Osteocyte (in vitro differentiated cells): ENCODE measurements at places on chromosomes 4 and X.
A peak's percentile ranks its signal among the peaks of the same experiment; 100 is the strongest.

DNA sequence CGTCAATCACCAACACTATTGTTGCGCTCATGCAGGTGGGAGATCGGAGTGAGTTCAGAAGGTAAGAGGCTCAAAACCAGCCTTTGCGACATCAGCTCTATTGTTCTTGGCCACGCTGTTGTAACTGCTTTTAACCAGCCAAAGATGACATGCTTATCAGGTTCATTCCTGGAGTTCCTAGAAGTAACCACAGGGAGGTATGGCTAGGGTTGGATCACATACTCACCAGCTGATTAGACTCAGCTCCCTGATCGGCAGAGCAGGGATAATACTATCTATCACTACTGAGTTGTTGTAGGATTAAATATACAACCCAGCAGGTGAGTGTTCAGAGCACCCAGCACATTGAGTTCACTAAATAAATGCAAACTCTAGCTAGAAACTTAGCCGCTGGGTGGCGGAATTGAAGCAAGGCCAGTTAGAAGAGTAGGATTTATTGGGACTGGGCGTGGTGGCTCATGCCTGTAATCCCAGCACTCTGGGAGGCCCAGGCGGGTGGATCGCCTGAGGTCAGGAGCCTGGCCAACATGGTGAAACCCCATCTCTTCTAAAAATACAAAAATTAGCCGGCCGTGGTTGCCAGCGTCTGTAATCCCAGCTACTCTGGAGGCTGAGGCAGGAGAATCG, 12.4 kb downstream of the SLC34A2 start:
- DNase-seq: no peak

DNA sequence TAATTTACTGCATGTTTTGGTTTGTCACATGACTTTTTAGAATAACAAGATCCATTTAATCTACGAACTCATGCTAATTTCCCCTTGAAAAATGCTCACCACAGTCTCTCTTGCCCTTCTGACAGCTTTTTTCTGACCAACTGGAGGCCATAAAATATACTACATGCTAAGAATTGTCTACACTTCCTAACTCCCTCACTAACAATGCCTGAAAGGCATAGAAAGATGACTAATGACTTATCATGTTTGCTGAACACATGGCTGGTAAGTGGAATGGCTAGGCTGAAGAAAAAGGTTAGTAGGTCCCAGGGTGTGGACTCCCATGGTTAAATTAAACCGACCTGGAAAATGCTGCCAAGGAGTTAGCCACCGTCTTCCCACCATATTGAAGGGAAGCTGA, 309.9 kb downstream of the SPOCK3 start:
- DNase-seq: no peak

GRCh38 chr4:128221586-128221985, 66.0 kb downstream of the PGRMC2 start:
- no peak for DNase-seq

DNA sequence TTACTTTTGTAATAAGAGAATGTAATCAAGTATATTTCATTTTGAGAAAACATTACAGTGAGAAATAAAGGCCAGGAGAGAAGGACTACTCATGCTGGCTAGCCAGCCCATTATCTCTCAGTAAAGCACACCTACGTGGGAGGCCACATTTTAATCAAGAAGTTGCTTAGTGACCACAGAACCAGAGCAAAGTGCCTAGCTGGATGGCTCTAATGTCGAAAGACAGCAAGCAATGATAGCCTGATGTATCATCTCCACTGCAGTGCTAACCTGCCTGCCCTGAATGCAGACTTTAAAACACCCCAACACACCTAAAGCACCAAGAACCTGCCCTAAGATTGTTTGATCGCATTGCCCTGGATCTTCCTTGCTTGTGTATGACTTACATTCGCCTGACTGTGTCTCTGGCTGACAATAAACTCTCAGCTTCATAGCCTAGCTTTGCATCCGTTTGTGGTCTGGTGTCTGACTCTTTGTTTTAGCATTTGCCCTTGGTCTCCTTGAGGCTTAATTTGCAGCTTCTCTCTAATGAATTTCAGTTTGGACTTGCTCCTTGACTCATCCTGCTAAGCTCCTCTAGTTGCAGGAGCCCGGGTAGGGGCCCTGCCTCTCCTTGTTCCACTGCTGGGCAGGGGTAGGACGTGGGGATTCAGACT, 31.4 kb upstream of the SOWAHD start:
- peak; percentile 15 for DNase-seq

- no peak for DNase-seq
Observed at GRCh38 chr4:132770776-132771175, 378.3 kb upstream of the PCDH10 start.

DNA sequence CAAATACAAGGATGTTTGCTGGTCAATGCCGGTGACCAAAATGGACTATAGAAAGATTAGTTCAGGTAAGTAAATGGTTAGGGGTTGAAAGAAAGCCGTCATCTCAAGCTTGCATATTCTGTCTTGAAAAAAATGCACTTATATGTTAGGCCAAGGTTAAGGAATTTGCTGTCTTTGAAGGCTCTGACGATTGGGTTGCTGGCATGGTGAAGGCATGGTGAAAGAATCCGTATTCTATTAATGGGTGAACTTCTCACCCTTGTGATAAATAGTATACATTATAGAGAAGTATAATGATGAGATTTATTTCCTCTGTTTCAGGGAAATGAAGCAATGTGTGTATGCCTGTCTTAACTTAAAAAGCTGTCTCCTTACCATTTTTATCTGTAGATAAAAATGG, 132.6 kb downstream of the ADGRL3 start:
- no peak for DNase-seq
